ENCODE measurements at places on chromosomes 4 and X. TPM values are rescaled to one million over a fixed set of nuclear protein-coding genes. Genes with fewer than 3 reads are reported as not detected.

The CFAP299 gene
- not detected for total RNA-seq

- no peak for DNase-seq
Measured at GRCh38 chr4:121148000-121148399, 16.1 kb downstream of the TNIP3 start.

DNA sequence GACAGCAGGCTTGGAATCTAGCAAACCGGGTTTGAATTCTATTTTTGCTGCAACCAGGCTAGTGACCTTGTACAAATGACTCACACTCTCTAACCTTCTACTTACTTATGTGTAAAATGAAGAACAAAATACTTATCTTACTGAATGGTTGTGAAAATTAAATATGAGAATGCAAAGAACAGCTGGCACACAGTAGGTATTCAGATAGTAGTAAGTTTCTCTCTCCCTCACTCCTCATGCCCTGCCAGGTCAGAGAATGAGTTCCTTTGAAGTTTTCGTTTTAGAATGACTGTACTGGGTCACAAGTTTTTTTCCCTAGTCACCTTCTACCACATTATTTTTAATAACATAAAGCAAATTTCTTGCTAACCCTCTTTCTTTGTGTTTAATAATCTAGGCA lies 33.0 kb downstream of the CISD2 start:
- no peak for DNase-seq

- no peak for DNase-seq
Measured at GRCh38 chr4:188680667-188681063, 541.4 kb downstream of the TRIML1 start.

All from right lobe of liver (tissue), 6 donors.